ENCODE measurements at places on chromosomes 12 and 14. TPM values are rescaled to one million over a fixed set of nuclear protein-coding genes. Genes with fewer than 3 reads are reported as not detected.
A peak's percentile ranks its signal among the peaks of the same experiment; 100 is the strongest.

DNA sequence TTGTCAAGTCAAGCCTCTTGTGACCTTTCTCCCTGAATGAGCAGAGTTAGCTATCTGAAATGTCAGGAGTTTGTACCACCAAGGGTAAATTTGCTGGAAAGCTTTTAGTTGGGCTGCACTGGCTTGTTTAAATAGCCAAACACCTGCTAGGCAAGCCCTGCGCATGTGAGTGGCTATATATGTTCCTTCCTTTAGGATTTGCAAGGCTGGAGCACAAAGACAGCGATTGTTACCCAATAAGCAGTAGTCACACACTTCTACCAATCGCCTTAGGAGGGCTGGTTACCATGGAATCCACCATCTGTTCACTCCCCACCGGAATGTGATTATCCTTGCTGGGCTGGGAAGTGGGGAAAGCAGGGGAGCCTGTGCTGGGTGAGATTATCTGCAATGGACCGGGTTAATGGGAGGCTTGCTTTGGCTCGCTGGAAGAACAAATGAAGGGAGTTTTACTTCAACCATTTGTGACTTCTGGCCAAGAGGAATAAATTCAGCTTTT is 102.5 kb downstream of the FGD4 start:
- no peak for DNase-seq

The IL22 gene
- total RNA-seq = 0.69 TPM

The RPL10L gene
- not detected for total RNA-seq

GRCh38 chr14:70888681-70889175 is 18.5 kb upstream of the PCNX1 start:
- DNase-seq = peak; percentile 25

DNA sequence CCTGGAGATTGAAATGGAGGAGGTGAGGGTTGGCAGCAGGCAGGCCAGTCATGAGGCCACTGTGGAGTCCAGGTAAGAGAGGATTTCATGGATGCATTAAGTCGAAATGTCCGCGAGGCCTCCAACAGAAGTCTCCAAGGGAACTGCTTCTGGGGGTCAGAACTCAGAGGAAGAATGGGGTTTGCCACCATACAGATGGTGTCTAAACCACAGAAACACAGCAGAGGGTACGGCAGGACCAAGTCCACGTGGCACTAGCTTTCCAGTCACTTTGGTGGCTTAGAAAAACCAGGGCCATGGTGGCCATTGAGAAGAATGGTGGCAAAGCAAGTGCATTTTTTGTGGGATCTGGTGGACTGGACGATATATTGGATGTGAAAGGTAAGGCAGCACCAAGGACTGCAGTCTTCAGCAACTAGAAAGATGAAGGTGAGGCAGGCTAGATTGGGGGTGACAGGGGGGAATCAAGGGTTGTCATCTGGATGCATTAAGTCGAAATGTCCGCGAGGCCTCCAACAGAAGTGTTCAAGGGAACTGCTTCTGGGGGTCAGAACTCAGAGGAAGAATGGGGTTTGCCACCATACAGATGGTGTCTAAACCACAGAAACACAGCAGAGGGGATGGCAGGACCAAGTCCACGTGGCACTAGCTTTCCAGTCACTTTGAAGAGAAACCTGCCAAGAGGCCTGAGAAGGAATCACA is 22.5 kb upstream of the TMEM106C start:
- DNase-seq = no peak

- no peak for DNase-seq
Observed at GRCh38 chr14:68975667-68976066, 3.4 kb downstream of the ACTN1 start.

DNA sequence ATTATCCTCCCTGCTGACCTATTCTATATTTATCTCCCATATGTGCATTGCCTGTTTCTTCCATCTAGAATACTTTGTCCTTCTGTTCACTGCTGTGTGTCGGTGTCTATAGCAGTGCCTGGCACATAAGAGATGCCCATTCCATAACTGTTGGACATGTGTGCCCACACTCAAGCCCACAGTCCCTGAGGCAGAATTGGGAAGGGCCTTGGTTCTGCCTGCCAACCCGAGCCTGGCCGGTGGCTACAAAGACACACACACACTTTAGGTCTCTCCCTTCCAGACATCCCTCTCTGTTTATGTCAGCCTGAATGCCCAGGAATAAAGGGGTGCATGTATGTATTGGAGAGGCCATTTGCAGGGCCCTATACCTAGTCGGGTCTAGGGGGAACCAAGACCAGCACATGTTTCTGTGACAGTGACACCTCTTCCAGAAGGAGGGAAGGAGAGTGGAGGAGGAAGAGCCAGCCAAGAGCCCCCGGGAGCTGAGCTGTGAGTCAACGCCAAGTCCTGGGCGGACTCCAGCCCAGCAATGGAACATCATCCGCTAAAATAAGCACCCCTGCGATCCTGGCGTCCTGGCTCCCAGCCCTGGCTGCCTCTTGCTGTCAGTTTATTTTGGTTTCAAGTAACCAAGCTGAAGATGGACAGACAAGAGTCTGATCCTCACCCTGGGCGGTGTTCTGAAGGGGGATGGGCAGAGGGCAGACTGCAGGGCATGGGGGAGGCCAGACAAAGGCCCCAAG is 4.3 kb upstream of the ASB2 start:
- no peak for DNase-seq

GRCh38 chr12:121397521-121397920 is 2.4 kb upstream of the RNF34 start:
- no peak for DNase-seq

DNA sequence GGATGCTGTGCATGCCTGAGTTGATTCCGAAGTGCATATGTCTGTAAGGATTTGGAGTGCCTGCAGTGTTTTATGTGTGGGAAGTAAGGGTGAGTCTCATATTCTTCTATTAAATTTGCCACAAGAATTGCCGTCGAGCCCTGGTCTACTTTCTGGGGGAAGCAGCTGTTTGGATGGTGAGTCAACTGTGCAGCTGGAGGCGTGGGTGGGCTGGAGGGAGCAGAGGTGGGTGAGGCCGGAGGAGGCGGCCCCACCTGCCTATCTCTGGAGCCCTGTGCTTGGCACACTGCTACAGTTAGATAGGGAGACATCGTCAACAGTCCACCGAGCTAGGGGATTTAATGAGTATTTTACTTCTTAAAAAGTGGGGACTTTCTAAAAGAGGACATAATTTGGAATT is 9.7 kb downstream of the GLRX5 start:
- no peak for DNase-seq

GRCh38 chr12:27779416-27779919 is 565 bp upstream of the KLHL42 start:
- DNase-seq = no peak

DNA sequence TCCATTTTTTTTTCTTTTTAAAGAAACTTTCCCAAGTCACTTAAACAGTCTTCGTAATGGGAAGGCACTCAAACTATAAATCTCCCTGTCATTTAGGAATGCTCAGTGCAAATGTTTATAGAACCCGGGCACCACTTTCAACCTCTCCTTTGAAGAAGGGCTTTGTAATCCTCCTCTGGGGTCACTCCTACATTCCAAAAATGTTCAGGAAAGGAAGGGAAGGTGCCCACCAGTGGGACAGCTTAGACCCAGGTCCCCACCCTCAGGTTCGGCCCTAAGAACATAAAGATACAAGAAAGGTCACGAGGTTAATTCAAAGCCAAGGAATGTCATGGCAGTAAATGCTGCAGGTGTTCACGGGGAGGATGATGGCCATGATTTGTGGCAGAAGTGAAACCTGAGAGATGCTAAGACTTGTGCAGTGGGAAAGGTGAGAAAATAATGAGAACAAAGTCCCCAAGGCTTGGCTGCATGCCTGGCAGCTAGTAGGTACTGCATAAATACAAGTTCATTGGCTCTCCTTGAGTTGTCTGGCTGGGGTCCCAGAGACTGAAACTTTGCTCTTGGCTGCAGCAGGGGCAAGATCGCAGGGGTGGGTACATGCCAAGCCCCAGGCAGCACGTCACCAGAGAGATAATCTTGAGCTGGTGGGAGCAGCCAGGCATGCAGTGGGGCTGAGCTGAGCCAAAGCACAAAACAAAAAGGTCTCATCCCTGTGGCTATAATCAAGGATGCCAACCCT is 21.1 kb downstream of the KRT18 start:
- DNase-seq = no peak

DNA sequence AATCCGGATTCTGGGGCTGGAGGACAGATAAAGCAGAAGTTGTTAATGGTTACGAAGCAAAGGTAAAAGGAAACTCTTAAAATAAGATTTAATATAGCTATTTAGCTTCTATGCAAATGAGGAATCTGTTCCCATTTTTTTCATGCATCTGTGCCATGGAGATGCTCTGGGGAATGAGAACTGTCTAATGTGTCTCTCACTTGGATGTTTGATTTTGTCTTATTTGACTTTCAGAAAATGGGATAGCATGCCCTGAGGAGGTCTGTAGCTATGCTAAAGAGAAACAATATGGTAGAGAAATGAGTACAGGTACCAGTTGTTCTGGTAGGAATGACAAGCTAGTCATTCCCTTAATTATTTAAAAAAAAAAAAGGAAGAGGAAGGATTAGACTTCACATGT is 24.3 kb downstream of the C12orf76 start:
- DNase-seq = no peak

DNA sequence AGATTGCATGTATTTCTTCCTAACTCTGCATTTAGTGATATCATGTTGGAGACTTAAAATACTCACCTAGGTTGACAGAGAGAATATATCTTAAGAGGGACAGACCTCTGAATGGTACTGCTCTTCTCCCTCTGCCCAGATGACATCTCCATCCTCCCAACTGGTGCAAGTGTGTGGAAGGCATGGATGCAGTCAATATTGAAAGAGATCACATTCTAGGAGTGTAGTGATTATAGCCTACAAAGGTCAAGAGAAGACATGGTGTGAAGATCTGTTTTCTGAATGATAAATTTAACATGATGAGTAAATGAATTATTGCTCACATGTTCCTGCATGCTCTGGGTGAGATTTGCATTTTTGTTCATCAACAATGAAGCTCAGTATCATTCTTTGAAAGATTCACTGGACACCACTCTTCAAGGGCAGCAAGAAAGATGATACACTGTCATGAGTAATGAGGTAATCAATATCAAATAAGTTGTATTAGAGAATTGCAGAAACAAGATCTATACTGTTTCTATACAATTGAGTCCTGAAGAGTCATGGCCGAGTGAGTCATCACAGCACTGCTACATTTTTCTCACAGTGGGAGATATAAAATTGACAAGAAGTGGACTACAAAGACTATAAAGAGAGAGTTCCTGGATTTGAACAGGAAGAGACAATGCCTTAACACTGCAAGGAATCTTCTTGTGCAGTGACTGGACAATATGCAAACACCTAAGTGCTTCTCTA is 183.3 kb upstream of the KRR1 start:
- no peak for DNase-seq
